CD4-positive, alpha-beta T cell treated with Interferon gamma for 1 hour (primary cell): ENCODE measurements at places on chromosomes 2 and 18.

GRCh38 chr18:54480616-54481015, 110.4 kb upstream of the DYNAP start:
- no peak for DNase-seq

GRCh38 chr2:133516405-133517026, 51.7 kb downstream of the NCKAP5 start:
- DNase-seq, result no peak

- DNase-seq, result no peak
Observed at GRCh38 chr2:9844576-9844975, 1.3 kb downstream of the TAF1B start.

GRCh38 chr2:132503701-132504100, 87.1 kb downstream of the GPR39 start:
- DNase-seq, result no peak

GRCh38 chr2:122478117-122478516, 722.7 kb downstream of the TSN start:
- no peak for DNase-seq

DNA sequence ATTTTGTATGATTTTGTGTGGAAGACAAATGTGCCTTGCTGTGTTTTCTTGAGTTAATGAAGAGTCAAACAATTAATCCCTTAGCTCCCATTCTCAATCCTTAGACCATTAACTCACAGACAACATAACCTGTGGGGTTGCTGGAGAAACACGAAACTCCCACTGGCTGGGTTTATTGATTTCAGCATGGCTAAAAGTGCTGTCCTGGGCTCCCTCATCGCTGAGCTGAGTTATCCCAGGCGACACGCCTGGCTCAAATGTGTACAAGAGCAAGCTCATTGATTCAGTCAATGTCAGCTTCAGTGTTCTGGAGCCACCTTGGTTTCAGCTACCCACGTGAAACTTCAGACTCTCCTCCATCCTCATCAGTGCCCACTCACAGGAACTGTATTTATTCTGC, 896.1 kb downstream of the CNTNAP5 start:
- DNase-seq, result no peak

DNA sequence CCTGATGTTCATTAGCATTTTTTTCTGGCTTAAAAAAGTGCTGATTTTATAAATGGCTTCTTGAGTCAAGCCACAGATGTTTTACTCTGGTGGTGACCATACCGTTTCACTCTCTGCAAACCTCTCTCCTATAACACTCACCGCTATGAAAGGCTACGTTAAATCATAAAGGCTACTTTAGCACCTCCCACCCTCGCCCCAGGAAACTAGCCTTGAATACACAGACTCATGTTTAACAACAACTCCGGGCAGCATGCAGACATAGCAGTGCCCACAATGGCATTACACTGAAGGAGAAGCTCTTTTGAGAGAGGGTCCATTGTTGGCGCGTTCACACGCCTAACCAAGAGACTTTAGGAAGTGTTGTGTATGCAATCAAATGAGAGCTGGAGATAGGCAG, 5.6 kb downstream of the MYT1L start:
- no peak for DNase-seq

DNA sequence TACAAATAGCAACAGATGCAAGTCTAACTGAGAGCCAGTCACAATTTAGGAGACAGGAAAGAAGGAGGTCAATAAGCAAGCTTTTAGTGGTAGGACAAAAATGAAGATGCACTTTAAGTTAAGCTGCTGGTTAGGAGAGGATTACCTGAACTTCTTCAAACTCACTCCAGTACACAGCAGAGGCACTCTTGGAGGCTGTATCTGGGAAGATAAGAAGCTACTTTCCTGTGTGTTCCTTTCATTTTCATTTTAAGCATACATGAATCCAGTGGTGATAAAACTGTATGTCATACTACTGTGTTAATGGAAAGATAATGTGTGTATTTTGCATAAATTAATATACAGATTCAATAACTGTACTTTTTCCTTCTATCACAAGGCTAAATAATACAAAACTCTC, 49.6 kb downstream of the HYCC2 start:
- no peak for DNase-seq

- no peak for DNase-seq
Observed at GRCh38 chr2:101720732-101721131, 23.2 kb downstream of the MAP4K4 start.

DNA sequence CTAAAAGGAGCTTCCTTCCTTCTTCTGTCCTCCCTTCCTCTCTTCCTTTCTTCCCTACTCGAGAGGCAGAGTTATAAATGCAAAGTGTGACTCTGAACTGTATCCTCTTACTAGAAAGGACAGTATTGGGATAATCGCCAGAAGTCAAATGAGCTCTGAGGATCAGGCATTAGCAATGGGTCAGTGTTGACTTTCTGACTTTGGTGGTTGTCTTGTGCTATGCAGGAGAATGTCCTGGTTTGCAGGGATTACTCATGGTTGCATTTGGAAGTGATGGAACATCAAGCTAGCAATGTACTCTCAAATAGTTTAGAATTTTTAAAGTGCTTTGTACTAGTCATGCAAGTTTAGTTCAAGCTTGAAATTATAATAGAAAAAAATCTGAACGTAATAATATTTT, 115.6 kb downstream of the TXNL1 start:
- DNase-seq, result no peak

DNA sequence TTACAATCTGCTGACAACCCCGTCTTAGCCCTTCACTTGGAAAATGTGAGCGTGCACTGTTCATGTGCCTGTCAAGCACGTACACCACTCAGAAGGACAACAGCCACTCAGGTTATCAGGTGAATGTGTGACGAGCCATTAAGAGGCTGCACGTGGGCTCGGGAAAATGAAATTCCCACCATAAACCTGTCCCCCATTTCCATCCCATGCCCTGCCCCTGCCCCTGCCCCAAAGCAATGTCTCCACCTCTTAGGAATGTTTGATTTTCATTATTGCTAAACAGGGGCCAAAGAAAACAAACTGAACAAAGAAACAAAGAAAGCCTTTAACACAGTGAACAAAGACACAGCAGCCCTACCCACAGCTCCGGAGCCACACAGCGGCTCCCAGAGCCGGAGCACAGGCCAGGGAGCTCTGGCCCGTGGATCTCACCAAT, 90.5 kb downstream of the TMEM18 start:
- no peak for DNase-seq

DNA sequence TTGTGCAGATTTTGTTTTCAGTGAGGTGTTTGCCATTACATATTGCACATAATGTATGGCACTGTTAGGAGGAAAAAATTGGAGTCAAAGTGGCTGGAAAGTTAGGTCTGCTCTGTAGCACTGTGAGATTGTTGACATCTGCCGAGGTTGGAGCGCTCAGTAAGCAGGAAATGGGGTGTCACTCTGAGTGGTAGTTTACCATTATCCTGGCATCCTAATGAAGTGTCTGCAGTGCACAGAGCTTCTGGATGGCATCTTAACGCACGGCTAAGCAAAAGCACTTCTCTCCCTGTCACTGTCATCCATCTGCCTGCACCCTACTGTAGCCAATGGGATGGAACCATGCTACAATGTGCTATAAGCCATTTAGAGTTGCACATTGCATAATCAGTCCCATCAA, 561.9 kb downstream of the ARHGAP15 start:
- no peak for DNase-seq

GRCh38 chr2:234814374-234814773, 137.4 kb upstream of the SH3BP4 start:
- DNase-seq, result no peak

DNA sequence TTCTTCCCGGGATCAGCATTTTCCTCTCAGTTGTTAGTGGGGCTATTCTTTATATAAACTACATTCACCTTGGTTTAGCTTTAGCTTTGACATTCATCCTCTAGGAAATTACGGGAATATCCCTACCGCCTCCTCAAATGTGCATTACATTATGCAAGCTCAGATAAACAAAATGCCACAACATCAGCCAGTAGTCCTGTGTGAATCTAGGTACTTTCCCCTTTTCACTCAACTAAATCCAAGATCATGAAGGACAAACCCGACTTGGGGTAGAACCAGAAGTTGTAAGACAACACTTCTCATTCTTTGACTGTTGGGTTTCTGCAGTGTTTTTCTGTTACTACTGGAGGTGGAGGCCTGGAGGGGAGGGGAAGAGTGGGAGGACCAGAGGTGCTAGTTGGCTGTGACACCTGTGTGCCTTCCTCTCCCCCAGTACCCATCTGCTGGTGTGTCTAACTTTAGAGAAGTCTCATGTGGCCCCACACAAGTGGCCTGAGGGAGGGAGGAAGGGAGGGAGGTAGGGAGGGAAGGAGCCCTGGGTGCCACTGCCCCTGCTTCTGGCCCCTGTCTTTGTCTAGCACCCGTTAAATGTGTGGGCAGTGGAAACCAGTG, 84.8 kb upstream of the BCL2L11 start:
- no peak for DNase-seq

GRCh38 chr2:36906277-36906676, 60.1 kb downstream of the STRN start:
- no peak for DNase-seq

DNA sequence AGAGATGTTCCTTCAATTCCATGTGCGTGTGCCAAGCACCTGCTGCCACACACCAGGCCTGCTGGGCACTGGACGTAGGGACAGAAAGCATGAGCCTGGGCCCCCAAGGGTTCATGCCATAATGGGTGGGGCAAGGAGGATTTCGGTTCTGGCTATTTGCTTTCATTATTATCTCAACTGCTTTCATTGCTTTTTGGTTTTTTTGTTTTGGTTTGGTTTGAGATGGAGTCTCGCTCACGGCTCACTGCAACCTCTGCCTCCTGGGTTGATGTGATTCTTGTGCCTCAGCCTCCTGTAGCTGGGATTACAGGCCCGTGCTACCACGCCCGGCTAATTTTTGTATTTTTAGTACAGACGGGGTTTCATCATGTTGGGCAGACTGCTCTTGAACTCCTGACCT, 57.2 kb downstream of the SF3B1 start:
- no peak for DNase-seq

DNA sequence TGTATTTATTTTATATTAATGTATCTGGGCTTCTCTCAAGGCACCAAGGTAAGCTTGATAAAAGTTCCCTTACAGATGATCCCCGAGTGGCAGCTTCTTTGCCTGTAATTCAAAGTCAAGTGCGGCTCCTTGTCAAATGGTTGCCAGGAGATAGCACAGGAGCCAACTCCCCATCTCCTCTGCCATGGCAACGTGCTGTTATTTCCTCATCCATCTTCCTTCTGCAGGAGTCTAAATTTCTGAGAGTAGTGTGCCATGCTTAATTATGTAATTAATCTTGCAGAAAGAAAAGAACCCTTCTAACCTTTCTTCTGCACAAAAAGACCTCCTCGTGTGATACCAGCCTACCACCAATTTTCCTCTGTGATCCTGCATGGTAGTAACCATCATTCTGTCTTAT, 46.2 kb upstream of the ACMSD start:
- no peak for DNase-seq

- DNase-seq, result no peak
Observed at GRCh38 chr18:43665105-43665788, 388.0 kb upstream of the SYT4 start.

- no peak for DNase-seq
Observed at GRCh38 chr18:56775701-56776100, 124.5 kb downstream of the WDR7 start.

DNA sequence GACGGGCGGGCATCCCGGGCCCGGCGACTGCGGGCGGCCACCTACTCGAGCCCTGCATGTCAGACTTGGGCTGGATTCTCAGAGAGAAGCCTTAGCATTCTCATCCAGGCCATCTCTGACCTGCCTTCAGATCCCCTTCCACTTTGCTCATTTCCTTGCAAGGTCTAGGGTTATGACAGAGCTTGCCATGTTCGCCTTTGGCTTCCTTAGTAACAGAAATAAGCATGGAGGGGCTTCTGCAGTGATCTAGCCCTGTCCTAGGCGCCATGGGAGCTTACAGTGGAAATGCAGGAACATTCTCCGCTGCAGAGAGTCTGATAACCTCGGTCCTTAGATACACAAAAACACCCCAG, 632 bp upstream of the ACVR1 start:
- no peak for DNase-seq

- no peak for DNase-seq
Observed at GRCh38 chr2:9300214-9300613, 93.6 kb downstream of the ASAP2 start.

GRCh38 chr18:55857956-55858355, 270.0 kb upstream of the TCF4 start:
- no peak for DNase-seq

GRCh38 chr2:28117104-28117596, 226.6 kb downstream of the BABAM2 start:
- no peak for DNase-seq

DNA sequence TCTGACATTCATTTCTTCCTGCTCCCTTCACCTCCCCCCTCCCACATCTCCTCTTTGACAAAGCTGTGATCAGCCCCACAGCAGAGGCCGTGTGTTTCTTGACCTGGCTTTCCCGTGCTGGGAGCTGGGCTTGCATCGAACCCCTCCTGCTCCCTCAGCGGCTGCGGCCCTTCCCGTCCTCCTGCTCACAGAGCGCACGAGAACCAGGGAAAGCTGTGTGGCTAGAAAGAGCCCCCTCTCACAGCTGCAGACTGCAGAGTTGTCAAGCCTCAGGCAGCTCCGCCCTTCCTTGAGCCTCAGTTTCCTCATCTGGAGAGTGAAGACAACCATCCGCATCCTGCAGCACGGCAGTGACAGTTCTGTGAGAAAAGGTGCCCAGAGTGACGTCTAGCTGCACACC, 65.7 kb upstream of the GLI2 start:
- DNase-seq, result no peak

DNA sequence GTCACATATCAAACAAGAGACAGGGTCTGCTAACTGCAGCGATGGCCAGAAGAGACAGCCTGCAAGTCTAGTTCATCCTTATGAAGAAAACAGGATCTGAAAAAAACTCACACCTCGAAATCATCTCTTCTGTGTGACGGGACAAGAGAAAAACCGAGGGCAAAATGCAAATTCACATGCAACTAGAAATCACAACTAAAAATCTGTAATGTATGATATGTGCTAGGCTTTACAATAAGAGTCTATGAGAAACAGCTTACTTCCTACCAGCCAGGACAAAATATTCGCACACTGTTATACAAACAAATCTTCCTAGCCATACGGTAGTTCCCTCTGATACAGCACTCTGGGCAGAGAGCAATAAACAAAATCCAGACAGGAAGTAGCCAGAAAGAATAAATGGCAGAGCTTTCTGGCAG, 48.8 kb downstream of the ANKRD44 start:
- DNase-seq, result no peak

DNA sequence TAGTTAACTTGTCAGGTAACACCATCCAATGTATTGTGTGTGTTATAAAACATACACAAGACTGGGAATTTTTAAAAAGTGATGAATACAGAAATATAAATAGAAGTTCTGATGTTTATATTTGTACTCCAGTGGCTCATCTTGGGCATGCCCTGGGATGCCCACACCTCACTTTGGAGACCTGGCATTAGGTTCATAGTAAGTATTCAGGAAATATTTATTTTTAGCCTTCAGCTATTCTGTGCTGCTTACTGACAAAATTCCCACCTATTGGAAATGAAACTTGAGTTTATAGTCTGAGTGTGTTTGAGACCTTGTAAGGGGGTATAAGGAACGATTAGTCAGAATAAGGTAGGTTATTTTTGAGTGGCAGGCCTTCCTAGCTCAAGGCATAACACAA, 67.5 kb downstream of the MYO1B start:
- no peak for DNase-seq
